Stimulated activated CD8-positive, alpha-beta memory T cell treated with anti-CD3 and anti-CD28 coated beads, Interleukin-7, amount 100 ng/mL, for 24 hours (primary cell): ENCODE measurements at places on chromosomes 3 and 15.

GRCh38 chr3:126569390-126569975 is 10.8 kb upstream of the C3orf22 start:
- DNase-seq, result no peak

DNA sequence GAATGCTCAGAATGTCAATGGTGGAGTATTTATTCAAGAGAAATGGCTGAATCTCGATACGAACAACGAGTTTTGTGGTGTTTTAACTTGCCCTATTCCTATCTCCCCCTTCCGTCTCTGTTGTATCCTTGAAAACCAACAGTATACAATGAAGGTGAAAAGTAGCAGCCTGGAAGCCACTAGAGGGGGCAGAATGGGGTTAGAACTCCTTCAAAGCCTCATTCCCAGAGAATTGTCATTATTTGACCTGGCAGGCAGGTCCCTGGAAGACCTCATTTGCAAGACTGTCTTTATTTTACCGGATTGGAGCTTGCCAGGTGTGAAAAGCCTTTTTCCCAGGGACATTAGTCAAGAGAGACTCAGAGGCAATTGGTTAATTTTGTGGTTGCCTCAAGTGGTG is 139.4 kb downstream of the LRRC28 start:
- no peak for DNase-seq

- DNase-seq, result no peak
Observed at GRCh38 chr3:107430214-107430995, 53.2 kb downstream of the CCDC54 start.

DNA sequence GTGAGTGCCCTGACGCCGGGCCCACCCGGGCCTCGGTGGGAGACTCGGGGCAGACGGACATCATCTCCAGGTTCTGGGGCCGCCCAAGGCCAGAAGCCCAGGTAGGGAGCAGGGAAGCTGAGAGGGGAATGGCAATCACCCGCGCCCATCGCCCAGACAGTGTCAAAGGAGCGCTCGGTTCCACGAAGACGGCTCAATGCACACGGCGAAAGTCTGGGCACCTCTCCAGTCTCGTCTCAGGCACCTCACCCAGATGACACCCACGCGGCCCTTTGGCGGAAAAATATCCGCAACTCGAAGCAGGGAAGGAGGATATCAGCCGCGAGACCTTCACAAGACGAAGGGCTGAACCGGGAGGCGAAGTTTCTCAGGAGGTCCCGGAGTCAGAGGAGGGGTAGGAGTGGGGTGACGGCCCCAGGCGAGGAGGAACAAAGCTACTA is 916 bp downstream of the IL17RD start:
- no peak for DNase-seq

DNA sequence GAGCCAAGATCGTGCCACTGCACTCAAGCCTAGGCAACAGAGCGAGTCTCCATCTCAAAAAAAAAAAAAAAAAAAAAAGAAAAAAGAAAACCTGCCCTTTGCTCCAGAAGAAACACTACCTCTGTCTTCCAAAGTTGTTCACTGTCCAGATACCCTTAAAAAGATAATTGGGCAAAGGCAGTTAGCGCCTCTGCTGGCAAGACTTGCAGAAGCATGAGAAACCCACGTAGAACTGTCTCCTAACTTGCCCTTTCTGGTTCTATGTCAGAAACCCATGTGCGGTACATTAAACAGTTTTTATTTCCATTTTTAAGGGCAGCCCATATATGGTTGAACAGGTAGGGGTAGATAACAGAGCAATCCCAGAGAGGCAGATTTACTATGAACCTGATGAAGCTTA is 1026.4 kb downstream of the ROBO2 start:
- DNase-seq, result no peak

DNA sequence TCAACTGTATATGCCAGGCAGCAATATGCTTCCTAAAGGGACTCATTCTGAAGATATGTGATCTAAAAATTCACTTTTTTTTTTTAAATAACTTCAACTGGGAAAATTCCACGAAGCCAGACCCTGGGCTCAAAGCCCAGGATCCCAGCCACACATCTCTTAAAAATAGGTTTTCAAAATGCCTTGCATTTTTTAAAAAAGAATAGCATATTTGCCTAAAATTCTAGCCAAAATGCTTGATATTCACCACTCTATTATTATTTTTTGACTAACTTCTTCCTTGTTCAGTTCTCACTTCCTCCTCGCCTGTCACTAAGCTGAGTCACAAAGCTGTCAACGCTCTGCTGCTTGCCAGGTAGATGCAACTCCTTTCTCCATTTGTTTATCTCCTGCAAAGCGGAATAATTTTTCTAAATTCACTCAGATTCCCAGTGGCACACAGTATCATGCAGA is 28.0 kb upstream of the VGLL4 start:
- no peak for DNase-seq

DNA sequence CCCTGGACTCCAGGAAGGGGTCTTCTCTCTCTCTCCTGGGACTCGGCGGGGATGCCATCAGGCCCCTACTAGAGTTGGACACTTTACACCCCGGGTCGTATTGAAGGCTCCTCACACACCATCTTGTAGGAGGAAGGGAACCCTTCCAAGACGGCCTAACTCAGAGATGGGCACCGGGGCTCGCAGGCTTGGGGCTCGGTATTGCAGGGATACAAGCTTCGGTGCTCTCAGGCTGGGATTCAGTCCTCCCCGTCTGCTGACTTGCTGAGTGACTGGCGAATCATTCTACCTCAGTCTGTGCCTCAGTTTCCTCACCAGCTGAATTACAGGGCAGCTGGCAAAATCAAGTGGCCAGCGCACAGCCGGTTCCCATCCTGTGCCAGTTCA is 419 bp upstream of the CALML4 start:
- DNase-seq, result no peak

DNA sequence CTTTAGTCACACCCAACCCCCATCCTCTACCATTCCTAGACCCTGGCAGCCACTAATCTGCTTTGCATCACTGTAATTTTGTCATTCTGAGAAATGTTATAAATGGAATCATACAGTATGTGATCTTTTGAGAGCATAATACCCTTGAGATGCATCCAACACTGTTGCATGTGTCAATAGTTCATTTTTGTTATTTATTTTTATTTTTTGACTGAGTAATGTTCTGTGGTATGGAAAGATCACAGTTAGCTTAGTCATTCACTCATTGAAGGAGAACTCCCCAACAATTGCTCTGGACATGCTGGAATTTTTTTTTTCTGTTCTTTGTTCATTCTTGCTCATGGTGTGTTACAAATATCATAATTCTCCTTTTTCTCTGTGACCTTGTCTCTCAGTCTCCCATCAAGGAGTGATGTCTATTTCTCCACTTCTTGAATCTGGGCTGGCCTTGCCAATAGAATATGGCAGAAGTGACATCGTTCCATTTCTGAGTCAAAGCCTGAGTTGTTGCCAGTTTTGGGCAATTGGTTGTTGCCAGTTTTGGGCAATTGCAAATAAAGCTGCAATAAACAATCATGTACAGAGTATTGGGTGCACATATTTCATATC is 6.8 kb upstream of the ADPGK start:
- no peak for DNase-seq

- no peak for DNase-seq
Observed at GRCh38 chr3:67710396-67710795, 56.0 kb upstream of the SUCLG2 start.

GRCh38 chr3:149395107-149396089 is 17.9 kb upstream of the TM4SF1 start:
- no peak for DNase-seq

GRCh38 chr3:187551416-187551815 is 118.8 kb downstream of the SST start:
- no peak for DNase-seq

GRCh38 chr3:186166036-186166435 is 57.1 kb upstream of the ETV5 start:
- DNase-seq, result no peak

DNA sequence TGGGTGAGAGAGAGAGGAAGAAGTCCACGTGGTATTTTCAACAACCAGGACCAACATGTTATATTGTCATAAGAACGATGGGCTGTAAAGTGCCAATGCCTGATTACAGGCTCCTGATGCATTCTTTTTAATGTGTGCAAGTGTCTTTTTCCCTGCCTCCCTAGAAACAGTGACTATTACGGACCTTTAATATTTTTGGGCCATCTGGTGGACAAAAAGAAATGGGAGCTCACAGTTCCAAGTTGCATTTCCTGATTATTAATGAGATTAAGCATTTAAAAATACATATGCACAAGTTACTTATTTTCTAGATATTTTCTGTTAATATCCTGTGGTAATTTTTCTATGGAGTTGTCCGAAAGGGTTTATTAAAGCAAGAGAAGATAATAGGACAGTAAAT is 530.2 kb downstream of the NR2F2 start:
- DNase-seq, result no peak

DNA sequence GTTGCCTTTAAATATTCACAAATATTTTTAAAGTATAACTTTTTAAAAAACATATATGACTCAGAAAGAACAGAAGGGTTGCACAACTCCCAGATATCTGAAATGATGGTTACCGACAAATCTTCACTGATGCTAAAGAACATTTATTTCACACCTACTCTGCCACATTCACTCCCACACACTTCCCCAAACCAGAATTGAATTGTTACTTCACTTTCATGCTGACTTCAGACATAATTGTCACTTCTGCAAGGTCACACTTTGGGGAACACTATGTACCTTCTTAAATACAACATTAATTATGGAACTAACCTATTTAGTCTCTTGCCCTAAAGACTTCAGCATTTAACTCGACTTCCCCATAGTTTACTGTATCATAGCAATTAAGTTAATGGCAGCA is 795.1 kb downstream of the FHIT start:
- DNase-seq, result no peak
